ENCODE measurements at places on chromosomes 13 and 19. TPM values are rescaled to one million over a fixed set of nuclear protein-coding genes. Genes with fewer than 3 reads are reported as not detected.

PGLYRP1 gene
- total RNA-seq, result 1.3 TPM

CPB2 gene
- not detected for total RNA-seq

METTL21C gene
- total RNA-seq, result not detected

CADM4 gene
- 0.27 TPM for total RNA-seq

Data from hematopoietic multipotent progenitor cell (in vitro differentiated cells).